ENCODE measurements at places on chromosomes 6 and 20. TPM values are rescaled to one million over a fixed set of nuclear protein-coding genes. Genes with fewer than 3 reads are reported as not detected.

FUT9 gene
- not detected for total RNA-seq

CPXM1 gene
- total RNA-seq = not detected

DNA sequence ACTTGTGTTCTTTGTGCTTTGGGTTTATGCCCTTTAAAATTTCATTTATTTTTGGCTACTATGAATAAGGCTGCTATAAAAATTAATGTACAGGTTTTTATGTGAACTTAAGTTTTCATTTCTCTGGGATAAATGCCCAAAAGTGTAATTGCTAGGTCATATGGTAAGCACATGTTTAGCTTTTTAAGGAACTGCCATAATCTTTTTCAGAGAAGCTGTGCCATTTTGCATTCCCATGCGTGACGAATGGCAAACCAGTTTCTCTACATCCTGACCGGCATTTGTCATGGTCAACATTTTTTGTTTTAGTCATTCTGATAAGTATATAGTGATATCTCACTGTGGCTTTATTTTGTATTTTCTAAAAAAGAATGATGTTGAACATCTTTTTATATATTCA, 236.0 kb upstream of the SGK1 start:
- peak; percentile 89 for DNase-seq

PSORS1C1 gene
- total RNA-seq = 0.88 TPM

GRCh38 chr20:30484009-30484748, 773.3 kb upstream of the DEFB115 start:
- DNase-seq = no peak

DNA sequence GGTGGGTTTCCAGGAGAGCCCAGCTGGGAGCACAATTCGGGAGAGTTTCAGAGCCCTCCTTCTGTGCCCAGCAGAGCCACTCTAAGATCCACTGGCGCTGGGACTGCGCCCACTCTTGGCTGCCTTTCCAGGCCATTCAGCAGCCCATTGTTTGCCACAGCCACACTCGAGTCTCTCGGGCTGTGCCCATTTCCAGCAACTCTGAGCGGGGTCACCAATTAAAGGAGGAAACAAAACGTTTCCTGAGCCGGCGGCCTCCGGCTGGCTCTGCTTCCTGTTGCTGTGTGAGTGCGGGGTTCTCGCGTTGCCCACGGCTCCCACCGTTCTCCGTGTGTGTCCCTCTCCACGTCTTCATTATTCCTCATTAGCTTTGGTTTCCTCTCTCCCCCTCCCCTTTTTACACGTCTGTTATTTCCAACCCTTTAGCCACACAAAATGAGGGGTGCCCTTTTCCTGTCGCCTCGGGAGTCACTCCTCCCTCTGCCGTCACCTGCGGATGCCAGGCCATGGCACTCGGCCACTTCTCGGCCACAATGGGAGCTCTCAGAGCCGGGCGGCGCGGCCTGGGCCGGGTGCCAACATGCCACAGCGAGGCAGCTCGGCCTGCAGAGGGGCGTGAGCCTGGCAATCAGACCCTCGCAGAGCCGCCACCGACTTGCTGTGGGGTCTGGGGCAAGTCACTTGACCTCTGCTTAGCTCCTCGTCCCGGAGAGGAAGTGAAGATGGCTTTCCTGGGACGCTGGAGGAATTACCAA, 94.3 kb upstream of the NKX2-2 start:
- DNase-seq = peak; percentile 50

GRCh38 chr6:143401068-143401446, 49.4 kb downstream of the ADAT2 start:
- DNase-seq = no peak

DNA sequence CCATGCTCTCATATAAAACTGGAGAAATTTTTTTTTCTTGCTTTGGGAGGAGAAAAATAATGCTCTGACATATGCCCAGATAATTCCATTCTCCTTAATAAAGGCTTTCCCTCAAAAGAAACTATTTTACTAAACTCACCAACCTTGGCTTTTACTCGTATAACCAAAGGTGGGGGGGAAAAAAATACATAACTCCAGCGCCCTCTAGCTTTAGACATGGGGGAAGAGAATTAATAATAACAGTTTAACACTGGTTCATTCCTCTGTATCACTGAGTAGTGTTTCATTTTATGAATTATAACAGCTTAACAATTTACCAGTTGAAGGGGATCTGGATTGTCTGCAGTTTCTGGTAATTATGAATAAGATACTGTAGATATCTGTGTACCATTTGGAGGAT, 1226.1 kb downstream of the GRIK2 start:
- DNase-seq = no peak

DNA sequence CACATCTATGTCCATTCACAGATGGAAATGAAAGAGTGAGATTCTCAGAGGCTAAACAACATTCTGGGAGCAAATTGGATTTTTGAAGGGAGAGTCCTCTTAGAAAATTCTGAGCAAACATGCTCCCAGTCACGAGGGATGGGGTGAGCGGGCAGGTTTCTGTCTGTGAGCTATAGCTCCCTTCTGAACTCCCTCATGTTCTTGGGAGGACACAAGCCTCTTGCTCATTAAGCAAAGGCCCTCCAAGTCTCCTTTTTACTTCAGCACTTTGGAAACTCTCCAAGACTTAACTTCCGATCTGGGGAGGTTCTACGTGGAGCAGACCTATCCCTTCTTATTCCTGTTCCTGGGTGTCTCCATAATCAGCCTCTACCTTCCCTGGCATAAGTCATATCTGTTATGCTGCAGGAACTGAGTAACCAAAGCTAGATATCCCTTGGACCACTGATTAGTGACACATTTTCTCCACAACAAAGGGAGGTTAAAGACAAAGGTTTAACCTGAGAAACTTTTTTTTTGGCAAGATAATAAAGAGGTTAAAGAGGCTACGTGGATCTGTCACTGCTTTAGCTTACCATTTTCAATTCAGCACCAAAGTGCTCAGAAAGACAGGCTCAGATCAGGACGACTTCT, 33.0 kb upstream of the SMIM29 start:
- no peak for DNase-seq

TAP1 gene
- total RNA-seq = 84.7 TPM

DNA sequence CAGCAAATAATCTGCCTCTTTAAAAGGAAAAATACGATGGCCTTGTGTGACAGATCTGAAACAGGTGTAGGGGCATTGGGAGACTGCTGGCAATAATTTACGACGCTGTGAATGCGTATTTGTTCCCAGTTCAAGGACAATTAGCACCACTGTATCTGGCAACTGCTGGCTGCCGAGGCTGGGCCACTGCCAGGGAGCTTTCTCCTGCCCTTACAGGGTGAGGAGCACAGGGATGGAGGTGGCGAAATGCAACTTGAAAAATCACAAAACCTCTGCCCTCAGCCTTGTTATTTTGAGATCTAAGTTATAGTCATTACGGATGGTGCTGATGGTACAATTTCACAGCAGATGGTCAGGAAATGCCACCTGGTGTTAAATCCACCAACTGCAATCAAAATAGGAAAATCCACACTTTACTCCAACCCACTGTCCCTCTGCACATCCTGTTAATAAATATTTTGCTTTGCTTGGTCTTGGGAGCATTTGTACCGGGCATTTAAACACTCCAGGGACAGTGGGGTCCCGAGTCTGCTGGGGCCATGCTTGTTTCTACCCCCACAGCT, 6.4 kb downstream of the MYLK4 start:
- DNase-seq = no peak

STMND1 gene
- not detected for total RNA-seq

GRCh38 chr6:152959333-152959732, 23.5 kb downstream of the FBXO5 start:
- DNase-seq = no peak

DNA sequence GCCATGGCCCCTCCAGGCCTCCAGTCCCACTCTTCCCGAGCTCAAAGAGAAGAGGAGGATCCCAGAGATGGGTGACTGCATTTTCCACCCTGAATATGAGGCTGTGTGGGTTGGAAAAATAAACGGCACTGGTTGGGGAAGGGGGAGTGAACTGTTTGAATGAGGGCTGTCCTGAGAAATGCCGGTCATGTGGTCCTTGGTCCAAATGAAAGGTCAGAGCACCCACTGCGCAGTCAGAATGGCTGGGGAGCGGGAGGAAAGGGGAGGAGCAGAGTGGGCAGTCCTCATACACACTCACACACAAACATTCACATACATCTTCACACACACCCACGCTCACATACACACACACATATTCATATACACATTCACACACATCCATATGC, 83.1 kb downstream of the MRPL14 start:
- DNase-seq = peak; percentile 44

SLC17A2 gene
- not detected for total RNA-seq

DNA sequence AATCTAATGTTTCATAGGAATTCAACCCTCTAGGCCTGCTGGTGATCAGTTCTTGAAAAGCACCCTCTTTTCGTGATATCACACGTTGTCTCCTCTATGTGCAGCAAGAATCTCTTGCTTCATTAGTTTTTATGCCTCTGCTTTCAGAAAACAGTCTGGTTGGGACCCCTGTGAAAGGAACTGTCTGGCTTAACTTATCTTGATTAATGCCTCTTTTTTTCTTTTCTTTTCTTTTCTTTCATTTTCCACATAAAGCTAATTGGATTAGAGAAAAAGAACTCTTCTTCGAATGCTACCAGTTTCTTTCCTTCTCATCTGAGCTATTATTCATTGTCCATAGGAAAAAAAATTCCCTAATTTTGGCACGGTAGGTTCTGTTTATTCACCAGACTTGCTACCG, 21.3 kb downstream of the ZNF311 start:
- no peak for DNase-seq

DNA sequence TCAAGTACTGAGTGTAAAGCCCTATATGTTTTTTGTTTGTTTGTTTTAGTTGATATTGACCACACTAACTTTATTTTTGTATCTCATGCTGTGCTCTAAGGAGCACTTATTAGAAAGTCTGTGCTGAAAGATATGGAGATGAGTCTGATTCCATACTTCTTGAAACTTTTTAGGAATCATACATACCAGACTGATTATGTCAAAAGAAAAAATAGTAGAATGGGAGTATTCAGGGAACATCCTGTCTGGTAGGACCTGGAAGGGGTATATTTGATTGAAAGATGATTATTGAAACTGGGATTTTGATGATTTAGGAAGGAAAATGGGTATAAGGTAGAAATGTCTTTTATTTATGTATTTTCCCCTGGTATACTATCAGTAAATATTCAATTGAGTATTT, 111.4 kb downstream of the QKI start:
- DNase-seq = no peak

- DNase-seq = no peak
Observed at GRCh38 chr6:19033683-19034082, 646.5 kb downstream of the RNF144B start.

ENPP5 gene
- 0.12 TPM for total RNA-seq

- DNase-seq = no peak
Observed at GRCh38 chr6:127844529-127844928, 56.3 kb downstream of the THEMIS start.

- DNase-seq = no peak
Observed at GRCh38 chr6:43101497-43101896, 25.4 kb downstream of the PTK7 start.

SEL1L2 gene
- not detected for total RNA-seq

GRCh38 chr6:68633281-68633971, 1.7 kb upstream of the ADGRB3 start:
- DNase-seq = no peak

GRCh38 chr6:159104931-159105330, 60.1 kb upstream of the TAGAP start:
- no peak for DNase-seq

GRCh38 chr6:142485256-142485655, 183.4 kb downstream of the ADGRG6 start:
- no peak for DNase-seq

CDH26 gene
- total RNA-seq = not detected

GRCh38 chr6:69863766-69864165, 2.6 kb upstream of the COL19A1 start:
- DNase-seq = peak; percentile 34
